ENCODE measurements at places on chromosomes 2 and 18. TPM values are rescaled to one million over a fixed set of nuclear protein-coding genes. Genes with fewer than 3 reads are reported as not detected.
A peak's percentile ranks its signal among the peaks of the same experiment; 100 is the strongest.

DNA sequence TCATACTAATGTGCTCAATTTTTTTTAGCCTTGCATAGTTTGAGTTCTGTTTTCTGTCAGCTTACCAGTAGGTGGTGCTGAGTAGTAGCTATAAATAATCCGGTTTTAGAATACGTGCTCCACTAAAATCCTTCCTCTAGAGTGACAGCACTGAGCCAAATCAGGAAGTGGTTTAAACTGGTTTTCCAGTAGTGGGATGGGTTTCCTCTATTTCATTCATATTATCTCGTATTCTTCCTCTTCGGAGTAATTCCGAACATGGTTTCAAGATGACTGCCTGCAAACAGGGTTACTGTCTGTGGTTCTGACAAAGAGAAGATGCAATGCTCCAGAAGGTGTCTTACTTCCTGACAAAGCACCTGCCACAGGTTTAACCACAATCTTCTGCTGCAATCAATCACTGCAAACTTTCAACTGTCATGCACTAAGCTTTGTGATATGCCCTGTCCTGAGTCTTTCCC is 496.9 kb upstream of the VRK2 start:
- DNase-seq: no peak

The SPP2 gene
- not detected for total RNA-seq

DNA sequence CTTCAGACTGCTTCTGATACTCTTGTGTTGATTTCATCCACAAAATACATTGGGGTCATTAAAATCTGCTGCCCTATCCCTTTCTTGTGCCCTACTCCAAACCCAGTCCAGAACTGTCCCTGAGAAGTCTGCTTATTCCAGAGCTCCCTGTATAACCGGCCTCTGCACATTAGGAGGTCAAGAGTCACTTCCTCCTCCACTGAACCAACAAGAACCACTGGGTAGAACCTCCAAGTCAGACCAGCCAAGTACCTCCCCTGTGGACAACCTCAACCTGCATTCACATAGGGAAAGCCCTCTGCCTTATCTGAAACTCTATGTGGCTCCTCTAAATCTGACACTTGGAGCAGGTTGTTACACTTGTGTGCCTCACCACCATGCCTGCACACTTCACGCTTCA is 22.1 kb downstream of the KDSR start:
- DNase-seq: no peak

DNA sequence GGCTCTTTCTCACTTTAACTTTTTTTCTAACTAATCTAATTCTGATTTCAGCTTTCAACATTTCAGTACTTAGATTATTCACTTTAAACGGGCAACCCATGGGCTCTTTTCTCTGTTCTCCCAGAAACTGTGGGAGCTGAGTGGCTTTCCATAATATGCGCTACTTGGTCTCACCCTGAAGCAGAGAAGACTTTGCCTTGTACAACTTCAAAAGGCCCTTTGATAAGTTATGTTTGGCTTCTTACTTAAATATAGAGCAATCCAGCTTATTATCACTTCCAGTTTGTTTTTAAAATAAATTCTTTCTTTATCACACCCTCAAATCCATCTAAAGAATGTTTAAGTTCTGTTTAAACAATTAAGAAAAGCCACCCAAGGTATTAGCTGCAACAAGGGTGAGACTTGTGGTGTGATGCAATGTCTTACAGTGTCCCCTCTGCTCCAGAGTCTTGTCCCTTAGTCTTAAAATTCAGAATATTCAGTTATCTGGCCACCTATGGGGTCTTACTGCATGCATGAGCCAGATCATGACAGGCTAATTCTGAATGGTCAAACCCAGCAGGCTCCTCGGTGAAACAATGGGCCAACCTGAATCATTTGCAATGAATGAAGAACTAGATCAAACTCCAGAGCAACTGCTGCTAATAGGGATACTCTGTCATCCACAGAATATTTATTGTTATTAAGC is 38.8 kb downstream of the GCG start:
- no peak for DNase-seq

- peak; percentile 84 for DNase-seq
These were observed 118.2 kb upstream of the NOL4 start for GRCh38 chr18:34342960-34343359.
